ENCODE measurements at places on chromosomes 2 and 18.

- DNase-seq: no peak
Measured at GRCh38 chr2:226123300-226123699, 676.3 kb downstream of the IRS1 start.

GRCh38 chr18:54684784-54685183 is 93.7 kb downstream of the DYNAP start:
- DNase-seq: no peak

DNA sequence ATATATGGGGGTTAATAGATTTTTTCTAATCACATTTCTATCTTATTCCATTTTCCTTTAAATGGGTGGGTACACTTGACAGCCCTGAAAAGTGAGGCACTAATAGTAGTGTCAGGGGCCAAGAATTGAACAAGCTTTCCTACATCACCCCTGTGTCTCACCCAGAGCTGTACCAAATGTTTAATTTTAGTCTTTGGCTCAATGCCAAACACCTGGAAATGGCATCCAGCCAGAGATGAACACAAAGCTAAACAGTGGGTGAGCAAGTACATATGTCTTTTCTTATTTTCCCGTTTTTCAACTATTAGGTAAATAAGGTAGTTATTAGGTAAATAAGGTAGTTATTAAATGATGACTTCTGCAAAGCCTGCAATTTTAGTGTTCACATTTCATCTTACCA is 276.3 kb upstream of the ERBB4 start:
- DNase-seq: no peak

DNA sequence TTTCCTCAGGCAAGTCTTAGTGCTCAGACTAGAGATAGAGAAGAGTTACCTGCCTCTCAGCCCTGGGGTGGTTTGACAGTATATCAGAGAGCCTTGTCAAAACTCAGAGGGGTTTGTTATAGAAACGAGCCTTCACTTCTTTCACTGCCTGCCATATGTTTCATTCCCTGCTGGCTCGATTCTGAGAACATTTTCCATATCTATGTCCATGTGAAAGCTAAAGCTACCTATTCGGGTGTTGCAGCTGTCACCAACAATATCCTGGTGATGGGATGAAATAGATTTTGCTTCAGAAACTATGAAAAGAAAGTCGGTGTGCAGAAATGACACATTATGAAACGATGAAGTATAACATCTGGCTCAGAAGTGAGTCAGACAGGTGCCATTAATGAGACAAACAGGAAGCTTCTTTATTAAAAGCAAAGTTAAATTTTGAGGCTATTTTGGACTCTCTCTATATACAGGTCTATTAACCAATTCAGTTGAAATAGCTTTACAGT is 56.1 kb upstream of the TANK start:
- DNase-seq: no peak

GRCh38 chr18:53521068-53521467 is 703.4 kb downstream of the MBD2 start:
- DNase-seq: no peak

GRCh38 chr18:29749704-29750103 is 1292.8 kb downstream of the DSC3 start:
- DNase-seq: no peak

DNA sequence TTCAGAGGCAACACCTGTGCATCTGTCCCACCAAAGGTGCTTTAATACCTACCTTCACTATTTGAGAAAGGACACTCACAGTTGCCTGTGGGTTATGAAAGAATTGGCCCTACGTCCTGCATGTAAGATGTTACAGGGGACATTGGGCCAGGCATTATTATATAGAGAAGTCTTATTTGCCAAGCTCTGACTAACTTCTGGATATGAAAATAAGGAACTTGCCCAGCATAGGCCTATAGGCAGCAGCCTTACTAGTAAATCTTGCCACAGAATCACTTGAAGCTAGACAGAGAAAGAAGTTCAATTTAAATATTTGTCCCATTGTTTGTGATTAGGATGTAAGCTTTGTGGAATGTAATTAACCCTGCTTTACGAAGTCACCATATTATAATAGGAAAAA is 41.7 kb downstream of the NLRC4 start:
- no peak for DNase-seq

- no peak for DNase-seq
Measured at GRCh38 chr18:69528435-69528834, 127.7 kb downstream of the DOK6 start.

GRCh38 chr2:21052044-21052443 is 8.2 kb upstream of the APOB start:
- no peak for DNase-seq

DNA sequence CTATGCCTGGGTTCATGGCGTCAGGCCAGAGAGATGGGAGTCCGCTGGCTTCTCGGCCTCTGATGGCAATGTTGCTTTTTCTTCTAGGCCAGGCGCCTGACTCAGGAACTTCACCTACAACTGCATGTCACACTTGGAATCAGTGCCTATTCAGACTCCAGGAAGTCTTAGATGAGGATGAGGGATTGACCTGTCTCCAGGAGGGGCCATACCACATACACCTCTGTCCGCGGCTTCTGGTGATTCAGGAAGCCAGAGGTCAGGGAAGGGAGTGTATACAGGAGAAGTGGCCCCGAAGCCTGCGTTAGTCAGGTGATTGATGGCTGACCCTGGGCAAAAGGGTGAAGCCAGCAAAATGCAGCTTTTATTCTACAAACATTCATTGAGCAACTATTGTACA is 109.1 kb upstream of the RMDN2 start:
- no peak for DNase-seq

DNA sequence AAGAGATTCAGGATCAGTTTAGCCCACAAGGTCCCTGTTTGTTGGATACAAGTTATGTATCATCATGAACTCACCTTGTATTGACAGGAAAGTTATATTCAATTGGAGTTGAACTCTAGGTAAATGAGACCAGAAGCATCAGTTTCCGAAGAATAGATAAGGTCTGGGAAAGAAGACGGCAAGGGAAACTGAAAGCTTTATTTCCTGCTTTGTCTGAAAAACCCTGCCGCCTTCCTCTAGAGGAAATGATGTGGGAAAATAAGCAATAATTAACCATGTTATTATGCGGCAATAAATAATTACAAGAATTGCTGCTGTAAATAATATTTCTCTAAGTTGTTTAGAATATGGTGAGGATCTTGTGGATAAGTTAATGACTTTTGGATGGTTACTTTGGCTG is 32.0 kb downstream of the LPIN1 start:
- DNase-seq: no peak

DNA sequence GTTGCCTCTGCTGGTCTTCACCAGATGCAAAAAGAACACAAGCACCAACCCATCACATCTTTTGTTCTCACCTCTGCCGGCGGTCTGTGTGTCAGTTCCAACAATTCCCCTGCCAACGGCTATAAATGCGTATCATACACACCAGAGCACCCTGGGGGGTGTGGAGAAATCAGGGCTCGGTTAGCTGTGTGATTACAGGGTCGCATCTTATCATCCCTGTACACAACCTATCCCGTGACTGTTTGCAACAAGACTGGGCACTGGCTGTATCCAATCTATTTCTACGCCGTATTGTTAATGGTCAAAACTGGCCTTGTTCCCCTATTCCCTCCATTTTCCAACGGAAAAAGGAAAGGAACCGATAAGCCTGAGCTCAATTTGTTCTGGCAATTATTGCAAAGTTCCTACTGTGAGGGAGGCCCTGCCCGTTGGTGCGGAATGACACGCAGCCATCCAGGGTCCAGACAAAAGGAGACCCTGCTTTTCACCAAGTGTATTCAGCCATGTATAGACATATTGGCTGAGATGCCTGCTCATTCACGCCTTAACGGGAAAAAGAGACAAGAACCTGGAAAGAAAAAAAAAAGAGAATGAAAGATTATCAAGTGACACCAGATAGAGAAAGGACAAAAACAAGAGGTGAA is 136.9 kb downstream of the CDH20 start:
- no peak for DNase-seq

- no peak for DNase-seq
Measured at GRCh38 chr18:46688853-46689525, 32.0 kb upstream of the LOXHD1 start.

Data from stimulated activated CD8-positive, alpha-beta memory T cell treated with anti-CD3 and anti-CD28 coated beads, Interleukin-7, amount 100 ng/mL, for 1 hour (primary cell).